ENCODE measurements at places on chromosomes 11 and 22.
A peak's percentile ranks its signal among the peaks of the same experiment; 100 is the strongest.

DNA sequence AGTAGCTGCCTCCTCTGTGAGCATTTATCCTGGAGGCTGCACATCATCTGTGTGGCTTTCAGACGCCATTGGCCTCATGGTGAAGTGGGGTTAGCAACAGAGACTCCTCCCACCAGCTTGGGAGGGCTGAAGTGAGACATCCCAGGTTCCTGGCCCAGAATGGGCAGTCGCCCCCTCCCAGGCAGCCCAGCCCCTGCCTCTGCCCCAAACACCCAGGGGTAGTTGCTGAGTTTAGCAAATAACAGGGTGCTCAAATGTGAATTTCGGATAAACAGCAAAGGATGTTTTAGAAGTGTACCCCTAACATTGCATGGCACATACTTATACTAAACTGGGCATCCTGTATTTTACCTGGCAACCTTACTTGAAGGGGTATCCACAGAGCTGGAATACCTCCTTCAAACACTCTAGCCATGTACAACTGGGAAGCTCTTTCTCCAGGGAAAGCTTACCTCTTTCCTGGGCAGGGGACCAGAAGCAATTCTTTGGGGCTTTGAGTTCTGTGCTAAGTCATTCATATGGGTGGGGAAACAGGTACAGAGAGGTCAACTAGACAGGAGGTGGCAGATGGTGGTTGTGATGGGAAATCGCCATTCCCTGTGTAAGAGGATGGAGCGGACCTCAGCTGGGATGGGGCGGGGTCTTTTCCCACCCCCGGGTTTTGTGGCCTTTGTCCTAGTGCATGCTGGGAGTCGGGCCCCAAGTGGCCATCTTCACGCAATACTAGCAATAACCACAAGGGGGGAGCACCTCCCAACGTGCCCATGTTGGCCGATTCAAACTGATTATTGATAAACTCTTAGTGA is 19.3 kb downstream of the MTFP1 start:
- DNase-seq, result peak; percentile 51

- DNase-seq, result no peak
Measured at GRCh38 chr11:35322318-35322979, 96.9 kb downstream of the SLC1A2 start.

DNA sequence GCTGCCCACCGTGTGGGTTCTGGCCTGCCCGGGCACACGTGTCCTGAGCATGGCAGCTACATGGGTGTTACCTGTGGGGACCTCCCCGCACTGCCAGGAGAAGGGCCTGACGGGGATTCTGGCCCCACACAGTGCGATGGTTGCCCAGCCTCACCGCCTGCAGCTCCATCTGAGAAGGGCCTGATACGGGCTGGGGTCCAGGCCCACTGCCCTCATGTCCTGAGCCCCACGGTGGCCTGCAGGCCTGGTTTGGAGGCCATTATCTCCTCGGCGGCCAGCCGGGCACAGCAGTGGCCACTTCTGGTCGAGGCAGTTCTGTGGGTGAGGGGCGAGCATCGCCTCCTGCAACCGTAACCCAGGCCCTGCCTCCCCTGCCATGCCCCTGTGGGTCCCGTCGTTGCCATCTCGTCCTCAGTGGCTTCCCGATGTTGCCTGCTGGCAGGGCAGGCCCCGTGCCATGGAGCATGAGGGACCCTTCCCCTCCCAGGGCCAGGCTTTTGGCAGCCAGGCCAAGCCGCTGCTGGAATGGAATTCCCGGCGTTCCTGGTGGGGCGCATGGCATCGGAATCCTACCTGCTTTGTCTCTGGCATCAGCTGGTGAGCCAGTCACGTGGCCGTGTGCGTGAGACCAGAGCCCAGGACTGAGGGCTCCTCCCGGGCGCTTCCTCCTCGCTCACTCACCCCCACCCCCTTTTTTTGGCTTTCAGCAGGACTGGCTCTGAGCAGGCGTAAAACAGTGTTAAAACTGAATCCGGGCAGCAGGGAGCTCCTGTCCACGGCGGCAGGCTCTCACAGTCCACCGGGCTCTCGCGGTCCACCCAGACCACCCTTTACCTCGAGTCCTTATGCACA is 71.9 kb upstream of the PPARA start:
- DNase-seq, result peak; percentile 87

DNA sequence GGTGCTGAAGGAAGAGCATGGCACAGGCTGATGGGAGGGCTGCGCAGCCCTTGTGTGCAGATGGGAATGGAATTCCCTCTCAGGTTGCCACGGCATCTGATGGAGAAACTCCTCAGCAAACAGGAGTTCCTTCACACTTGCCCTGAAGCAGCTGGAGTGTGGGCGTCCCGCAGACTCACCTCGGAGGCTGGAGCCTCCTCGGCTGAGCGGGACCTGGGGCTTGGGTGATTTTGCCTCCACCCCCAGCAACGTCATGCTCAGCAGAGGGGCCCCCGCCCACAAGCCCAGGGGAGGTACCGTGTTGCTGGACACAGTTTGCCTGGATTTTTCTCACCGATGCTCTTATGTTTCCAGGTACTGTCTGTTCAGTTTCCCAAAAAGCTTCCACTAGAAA is 63.4 kb downstream of the MYO7A start:
- DNase-seq, result no peak

DNA sequence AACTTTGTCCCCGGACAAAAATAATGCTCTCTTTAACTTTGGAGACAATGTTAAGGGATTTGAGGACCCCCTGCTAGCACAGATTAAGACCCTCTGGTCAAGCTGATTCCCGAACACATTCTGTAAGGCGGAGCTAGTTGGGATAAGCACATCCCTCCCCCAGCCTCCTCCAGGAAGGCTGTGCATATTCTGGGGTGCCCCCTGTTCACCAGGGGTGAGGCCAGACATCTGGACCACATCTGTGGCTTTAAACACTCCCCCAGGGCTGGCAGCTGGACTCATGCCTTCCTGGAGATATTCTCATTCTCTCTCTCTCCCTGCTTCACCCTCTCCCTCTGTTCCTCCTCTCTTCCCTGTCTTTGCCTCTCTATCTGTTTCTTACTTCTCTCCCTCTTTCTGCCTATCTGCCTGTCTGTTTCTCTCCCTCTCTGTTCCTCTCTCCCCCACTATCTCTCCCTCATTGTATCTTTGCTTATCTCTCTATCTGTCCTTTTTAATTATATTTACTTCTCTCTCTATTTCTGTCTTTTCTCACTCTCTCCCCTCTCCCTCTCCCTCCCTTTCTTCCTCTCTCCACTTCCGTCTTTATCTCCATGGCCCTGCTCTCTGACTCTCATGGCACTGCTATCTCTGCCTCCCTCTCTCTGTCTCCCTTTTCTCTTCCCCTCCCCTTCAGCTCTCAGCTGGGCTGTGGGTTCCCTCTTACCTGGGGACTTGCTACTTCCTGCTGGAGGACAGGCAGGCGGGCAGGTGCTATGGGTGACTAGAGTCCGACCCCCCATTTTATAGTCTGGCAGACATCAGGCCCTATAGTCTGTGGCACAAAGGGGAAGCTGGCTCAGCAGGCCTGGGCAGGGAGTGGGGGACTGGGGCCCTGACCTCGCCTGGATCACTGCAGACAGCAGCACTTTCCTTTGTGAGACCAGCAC is at the start of gene CRYBB1:
Gene CRYBB1, minus strand, starts transcription at position 757 of the 929 bp plus-strand sequence. CDS start 1,708 bp downstream, outside the sequence.
- peak; percentile 27 for DNase-seq

DNA sequence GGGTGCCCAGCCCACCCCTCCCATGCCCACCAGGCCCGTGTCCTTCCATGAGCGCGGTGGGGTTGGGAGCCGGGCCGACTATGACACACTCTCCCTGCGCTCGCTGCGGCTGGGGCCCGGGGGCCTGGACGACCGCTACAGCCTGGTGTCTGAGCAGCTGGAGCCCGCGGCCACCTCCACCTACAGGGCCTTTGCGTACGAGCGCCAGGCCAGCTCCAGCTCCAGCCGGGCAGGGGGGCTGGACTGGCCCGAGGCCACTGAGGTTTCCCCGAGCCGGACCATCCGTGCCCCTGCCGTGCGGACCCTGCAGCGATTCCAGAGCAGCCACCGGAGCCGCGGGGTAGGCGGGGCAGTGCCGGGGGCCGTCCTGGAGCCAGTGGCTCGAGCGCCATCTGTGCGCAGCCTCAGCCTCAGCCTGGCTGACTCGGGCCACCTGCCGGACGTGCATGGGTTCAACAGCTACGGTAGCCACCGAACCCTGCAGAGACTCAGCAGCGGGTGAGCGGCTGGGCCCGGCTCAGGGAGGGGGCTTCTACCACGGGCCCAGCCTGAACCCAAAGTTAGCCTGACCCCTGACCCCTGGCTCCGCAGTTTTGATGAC is 3.0 kb downstream of the PKP3 start:
- peak; percentile 82 for DNase-seq

DNA sequence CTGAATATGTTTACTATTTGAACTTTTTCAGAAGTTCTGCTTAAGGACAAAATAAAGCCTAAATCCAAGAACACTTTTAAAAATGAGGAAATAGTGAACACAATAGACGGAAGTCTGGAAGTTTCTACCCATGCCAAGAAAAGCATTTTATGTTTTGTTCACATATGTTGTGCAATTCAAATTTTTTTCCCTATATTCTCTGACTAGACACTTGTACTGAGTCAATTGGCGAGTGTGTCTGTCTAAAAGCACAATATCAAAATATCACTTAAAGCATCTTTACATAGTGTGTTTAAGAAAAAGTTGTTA is 29.2 kb downstream of the INCENP start:
- DNase-seq, result no peak

GRCh38 chr22:38943882-38944281 is 13.5 kb upstream of the APOBEC3A start:
- no peak for DNase-seq

DNA sequence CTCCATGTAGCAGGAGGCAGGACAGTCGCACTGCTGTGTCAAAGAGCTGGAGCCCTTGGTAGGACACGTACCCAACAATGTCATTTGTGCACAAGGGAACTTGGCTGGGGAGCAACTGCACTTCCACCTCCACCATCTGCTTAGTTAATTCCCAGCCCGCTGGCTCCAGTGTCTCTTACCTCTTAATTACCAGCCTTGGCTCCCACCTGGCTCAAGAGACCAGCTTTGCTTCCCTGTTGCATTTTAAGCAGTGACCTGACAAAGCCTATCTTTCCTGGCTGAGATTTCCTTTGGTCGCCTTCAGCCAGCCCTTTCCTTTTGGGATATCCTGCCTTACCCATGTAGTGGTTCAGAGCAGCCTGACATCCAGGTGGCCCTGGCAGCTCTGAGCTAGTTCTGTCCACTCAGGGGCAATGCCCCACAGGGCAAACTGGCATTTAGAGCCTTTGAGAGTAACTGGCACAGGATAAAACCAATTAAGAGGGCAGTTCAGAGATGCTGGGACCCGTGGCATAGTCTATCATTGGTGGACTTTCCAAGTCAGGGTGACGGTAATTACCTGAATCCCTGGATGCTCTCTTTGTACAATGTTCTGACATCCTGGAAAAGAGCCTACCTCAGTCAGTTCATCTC is 212.6 kb upstream of the SORL1-AS1 start:
- no peak for DNase-seq

DNA sequence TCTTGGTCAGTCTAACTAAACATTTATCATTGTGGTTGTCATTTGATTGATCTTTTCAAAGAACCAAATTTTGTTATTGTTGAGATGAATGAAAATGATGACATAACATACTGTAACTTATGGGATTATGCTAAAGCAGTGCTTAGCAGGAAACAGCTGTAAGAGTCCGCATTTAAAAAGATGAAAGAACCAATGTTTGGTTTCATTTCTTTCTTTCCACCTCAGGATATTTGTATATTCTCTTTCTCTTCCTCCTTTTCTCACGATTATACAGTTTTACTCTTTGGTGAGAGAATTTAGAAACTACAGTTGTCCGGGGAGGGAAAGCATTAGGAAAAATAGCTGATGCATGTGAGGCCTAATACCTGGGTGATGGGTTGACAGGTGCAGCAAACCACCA is 23.1 kb downstream of the PIH1D2 start:
- DNase-seq, result no peak

- peak; percentile 85 for DNase-seq
Measured at GRCh38 chr11:9861860-9862725, 198.2 kb downstream of the SWAP70 start.

- DNase-seq, result no peak
Measured at GRCh38 chr11:116595305-116595880, 177.4 kb downstream of the BUD13 start.

GRCh38 chr11:121802542-121802941 is 313.5 kb downstream of the BLID start:
- DNase-seq, result no peak

DNA sequence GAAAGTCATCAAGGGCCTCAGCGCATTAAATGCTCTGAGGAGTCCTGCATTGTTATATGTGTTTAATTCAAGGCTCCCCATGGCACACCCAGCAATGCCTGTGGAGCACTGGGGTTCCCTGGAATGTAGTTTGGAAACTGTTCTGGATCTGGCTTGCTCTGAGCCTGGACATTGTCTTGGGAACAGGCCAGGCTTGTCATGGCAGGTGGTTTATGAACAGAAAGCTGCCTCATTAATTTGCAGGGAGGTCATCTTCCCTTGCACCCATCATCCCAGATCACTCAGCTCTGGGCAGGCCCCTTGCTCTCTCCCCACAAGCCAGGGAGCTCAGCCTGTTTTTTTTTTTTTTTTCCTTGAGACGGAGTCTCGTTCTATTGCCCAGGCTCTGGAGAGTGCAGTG is 32.9 kb downstream of the RPS6KA4 start:
- no peak for DNase-seq

- DNase-seq, result no peak
Measured at GRCh38 chr11:65633390-65634108, 4.4 kb upstream of the SIPA1 start.

- no peak for DNase-seq
Measured at GRCh38 chr22:35575116-35575748, 34.6 kb downstream of the RASD2 start.

GRCh38 chr11:79414644-79415317 is 26.0 kb downstream of the TENM4 start:
- DNase-seq, result peak; percentile 86

- peak; percentile 31 for DNase-seq
Measured at GRCh38 chr11:297586-298405, 1.5 kb downstream of the IFITM5 start.

GRCh38 chr11:7606496-7606895 is 66.8 kb downstream of the CYB5R2 start:
- DNase-seq, result peak; percentile 37

DNA sequence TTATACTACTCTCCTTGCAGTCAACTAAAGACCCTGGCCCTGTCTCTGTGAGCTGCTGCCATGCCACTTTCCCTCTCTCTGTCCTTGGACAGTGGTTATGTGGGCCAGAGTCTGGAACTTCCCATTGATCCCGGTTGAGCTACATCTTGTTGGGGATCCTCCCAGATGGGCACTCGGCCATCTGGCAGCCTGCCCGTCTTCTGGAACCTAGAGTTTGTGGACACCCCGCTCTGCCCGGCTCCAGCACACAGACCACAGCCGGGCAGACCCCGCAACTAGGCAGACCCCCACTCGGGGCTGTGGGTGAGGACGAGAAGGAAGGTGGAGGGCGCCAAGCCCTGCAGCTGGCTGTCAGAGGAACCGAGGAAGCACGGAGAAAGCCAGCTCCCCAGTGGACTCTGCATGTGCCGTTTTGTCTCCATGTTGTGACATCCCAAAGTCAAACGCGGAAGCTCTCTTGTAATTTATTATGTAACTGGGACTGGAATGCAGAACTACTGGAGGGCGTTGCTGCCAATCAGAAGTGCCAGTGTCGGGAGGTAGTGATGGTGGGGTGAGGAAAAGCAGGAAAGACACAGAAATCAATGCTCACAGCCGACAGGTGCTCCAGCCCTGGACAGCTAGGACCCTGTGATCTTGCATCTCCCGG is 207.7 kb downstream of the CEP164 start:
- no peak for DNase-seq
